ENCODE measurements at places on chromosomes 2 and 18.

DNA sequence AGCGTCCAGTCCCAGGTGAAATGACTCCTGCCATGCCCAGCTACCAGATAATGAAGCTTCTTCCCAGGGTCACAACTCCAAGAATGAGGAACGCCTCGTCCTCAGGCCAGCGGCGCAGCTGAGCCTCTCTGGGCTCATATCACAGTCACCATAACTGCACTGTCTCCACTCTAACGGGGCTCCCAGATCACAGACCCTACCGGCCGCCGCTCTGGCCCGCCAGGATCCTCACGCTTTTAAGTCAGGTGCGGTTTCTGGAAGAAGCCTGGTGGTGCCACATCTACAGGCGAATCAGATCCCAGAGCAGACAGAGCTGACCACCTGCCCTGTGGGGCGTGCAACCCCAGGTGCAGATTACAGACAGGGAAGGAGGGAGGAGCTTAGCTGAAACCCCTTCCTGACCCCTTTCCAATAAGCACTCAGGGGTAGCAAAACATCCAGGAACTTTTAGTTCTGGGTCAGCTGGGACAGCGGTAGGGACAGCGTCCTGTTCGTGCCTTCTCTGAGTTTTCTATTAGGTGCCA is 3.7 kb upstream of the ACKR3 start:
- DNase-seq, result no peak

DNA sequence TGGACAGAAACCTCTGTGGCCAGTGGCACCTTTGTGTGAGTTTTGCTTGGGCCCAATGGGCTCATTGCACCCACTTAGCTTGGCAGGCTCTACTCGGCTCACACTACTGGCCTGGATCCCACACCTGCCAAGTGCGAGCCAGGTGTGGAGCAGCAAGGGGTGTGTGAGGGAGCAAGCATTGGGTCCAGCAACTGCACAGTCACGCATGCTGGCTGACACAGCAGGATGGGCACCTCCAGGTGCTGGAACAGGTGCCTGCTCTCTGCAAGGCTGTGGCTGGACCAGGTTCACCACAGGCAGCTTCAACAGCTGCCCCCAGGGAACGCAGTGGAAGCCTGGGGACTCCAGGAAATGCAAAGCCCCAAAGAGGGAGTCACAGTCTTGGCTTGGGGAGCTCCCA is 94.2 kb downstream of the DOK6 start:
- no peak for DNase-seq

- no peak for DNase-seq
Measured at GRCh38 chr2:170227507-170227947, 49.6 kb downstream of the MYO3B start.

DNA sequence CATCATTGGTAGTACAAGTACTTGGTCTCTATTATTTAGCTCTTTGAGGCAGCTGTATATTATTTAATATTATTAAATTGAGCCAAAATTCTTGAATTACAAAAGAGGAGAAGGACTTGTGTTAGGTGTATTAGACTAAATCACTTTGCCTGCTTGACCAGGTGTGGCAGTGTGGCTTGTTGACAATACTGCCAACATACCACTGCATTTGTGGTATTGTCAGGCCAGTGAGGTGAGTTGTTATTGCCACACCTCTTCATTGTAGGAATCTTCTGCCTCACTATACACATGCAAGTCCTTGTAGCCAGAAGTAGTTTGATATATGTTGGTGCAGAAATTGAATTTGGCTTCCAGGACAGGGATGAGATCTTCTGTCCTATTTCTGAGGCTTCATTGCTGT is 40.5 kb downstream of the CYP20A1 start:
- no peak for DNase-seq

GRCh38 chr2:230525682-230526081 is 109.7 kb downstream of the SP100 start:
- DNase-seq, result no peak

GRCh38 chr18:28152754-28153153 is 24.2 kb downstream of the CDH2 start:
- DNase-seq, result no peak

GRCh38 chr2:10359731-10360329 is 57.1 kb downstream of the HPCAL1 start:
- DNase-seq, result no peak

DNA sequence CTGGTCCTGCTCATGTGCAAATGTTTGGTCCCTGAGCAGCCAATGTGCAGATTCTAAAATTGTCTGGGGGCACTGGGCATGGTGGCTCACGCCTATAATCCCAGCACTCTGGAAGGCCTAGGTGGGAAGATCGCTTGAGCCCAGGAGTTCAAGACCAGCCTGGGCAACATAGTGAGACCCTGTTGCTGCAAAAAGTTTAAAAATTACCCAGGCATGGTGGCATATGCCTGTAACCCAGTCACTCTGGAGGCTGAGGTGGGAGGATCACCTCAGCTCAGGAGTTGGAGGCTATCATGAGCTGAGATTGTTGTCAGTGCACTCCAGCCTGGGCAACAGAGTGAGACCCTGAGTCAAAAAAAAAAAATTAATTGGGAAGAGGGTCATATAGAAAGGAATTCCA is 5.1 kb downstream of the LIPG start:
- no peak for DNase-seq

GRCh38 chr2:223856021-223856420 is 18.6 kb upstream of the AP1S3 start:
- DNase-seq, result no peak

GRCh38 chr18:62578980-62579511 is 56.2 kb downstream of the ZCCHC2 start:
- DNase-seq, result no peak

GRCh38 chr2:10091182-10091888 is 11.1 kb upstream of the CYS1 start:
- no peak for DNase-seq

DNA sequence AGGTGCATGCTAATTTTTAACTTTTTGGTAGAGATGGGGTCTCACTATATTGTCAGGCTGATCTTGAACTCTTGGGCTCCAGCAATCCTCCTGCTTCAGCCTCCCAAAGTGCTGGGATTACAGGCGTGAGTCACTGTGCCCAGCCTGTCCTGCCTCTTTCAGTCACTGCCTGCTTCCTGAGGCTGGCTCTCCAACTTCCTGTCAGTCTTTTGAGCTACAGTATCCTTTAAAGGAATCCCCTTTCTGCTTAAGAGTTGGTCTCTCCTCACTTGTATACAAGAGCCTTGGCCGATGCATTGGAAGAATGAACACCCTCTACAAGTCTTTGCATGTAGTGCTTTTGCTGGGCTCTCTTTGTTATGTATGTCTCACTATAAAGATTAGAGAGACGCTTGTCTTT is 88.4 kb upstream of the SMAD2 start:
- DNase-seq, result no peak

DNA sequence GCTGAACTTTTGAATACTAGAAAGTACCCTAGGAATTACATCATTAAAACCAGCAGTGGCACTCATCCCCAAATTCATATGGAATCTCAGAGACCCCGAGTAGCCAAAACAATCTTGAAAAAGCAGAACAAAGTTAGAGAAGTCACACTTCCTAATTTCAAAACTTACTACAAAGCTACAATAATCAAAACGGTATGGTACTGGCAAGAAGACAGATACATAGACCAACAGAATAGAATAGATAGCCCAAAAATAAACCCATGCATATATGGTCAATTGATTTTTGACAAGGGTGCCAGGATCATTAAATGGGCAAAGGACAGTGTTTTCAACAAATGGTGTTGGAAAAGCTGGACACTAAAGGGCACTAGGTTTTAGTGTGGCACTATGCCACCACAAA is 176.0 kb upstream of the NDUFV2 start:
- no peak for DNase-seq

DNA sequence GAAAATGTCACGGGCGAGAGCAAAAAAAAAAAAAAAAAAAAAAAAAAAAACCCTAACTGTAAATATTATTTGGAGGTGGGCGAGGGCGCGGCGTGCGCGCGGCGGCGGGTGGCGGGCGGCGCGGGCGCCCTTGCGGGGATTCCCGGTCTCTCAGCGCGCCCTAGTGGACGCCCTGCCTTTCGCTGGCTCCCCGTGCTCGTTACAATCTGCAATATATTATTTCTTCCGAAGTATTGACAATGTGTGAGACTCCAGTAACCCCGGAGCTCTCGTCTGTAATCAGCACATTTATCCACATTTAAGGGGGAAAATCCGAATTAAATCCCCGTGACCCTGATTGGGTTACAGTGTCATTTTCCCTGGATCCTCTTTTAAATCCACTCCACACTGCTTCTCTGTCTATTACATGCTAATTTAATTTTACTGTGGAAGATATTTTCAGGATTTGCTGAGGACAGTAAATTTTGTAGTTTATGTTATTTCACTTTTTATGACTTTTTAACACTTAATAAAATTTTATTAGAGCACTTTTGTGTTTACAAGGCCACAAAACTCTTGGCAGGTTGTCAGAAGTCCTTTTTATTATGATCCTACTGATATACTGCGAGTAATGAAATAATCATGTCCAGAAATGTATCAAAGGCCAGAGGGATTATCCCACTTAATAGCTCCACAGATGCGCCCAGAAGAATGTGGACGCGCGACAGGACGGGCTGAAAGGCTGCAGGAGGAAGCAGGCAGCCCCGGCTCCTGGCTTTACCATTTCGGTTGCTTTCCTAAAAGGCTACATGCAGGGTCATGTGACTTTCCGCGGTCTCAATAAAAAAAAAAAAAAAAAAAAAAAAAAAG is 369.1 kb downstream of the MTX2 start:
- peak; percentile 81 for DNase-seq

DNA sequence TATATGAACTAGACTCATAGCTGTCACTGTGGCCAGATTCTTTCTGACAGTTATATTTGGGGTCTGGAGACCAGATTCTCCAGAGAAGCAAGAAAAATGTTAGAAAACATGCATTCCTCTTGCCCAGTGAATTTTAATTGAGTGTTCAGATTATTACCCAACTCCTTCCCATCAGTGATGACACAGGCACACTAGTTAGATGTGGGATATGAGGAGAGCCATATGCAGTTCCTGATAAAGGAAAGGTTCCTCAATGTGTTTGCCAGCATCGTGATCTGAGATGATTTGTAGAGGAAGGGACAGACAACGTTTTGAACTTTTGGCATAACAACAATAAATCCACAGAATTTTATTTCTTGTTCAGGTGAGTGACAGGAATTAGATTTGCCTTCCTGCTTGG is 308.6 kb downstream of the PIEZO2 start:
- DNase-seq, result no peak

- no peak for DNase-seq
Measured at GRCh38 chr2:232659359-232659758, 26.0 kb downstream of the EFHD1 start.

GRCh38 chr2:234881413-234882241 is 70.2 kb upstream of the SH3BP4 start:
- DNase-seq, result peak; percentile 77

DNA sequence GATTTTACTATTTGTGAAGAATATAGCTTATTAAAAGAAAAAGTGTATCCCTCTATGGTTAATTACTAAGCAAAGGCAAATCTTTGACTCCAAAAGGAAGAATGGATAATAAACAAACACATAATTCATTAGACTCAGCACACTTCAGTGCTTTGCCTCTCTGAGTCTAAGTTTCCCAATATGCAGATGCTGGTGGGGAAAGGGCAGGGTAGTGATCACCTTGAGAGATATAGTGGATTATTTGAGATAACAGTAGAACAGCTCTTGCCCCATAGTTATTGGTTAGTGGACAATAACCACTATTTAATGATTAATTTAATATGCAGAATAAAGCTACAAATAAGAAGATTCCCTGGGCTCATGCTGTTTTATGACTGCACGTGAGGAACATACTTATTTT is 98.2 kb upstream of the SLC8A1 start:
- no peak for DNase-seq

GRCh38 chr2:210399440-210400041 is 77.0 kb downstream of the LANCL1 start:
- DNase-seq, result peak; percentile 45

- no peak for DNase-seq
Measured at GRCh38 chr2:5982193-5982902, 290.2 kb downstream of the SOX11 start.

DNA sequence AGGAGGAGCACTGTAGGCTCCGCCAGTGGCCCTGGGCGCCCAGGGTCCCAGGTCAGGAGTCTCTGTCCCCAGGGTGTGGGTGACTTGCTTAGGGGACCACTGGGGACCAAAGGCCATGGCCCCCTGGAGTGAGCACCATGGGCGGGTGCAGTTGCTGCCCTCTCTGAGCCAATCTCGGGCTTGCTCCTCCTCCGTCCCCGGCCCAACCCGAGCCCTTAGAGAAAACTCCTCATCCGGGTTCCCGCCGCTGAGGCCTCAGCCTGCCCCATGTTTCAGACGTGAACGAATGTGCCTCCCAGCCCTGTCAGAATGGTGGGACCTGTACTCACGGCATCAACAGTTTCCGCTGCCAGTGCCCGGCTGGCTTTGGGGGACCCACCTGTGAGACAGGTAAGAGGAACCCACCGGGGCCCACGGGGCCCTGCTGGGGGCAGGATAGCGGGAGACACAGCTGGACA is 38.6 kb downstream of the SNED1 start:
- DNase-seq, result no peak

DNA sequence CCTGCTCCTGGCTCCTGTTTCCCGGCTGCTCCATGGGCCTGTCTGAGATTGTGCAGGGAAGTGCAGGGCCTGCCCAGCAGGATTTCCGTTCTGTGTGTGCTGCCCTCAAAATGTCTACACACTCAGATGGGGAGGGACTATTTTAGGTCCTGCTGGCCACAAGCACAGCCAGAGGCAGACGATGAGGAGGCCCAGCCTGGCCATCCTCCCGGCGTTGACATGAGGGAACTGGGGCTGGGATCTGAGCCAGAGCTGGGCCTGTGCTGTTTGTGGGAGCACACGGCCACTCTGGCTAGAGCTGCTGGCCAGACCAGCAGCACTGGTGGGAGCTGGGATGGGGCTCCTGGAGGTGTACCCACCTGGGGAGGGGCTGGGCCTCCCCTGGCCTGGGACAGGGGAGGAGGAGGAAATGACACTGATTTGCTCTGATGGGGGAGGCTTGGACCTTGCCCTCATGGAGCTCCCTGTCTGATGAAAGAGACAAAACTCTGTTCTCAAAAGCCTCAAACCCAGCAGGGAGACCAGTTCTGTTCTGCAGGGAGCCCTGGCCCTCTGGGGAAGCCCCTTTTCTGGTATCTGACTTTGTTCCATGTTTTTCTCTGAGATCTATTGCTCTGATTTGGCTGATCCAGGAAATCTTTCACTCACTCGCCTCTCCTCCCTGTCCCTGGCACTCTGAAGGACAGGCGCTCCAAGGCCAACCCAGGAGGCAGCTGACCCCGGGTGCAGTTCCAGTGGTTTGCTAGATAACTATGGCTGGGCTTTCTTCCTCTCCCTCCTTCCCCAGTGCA is 161.8 kb downstream of the DYSF start:
- DNase-seq, result no peak

- no peak for DNase-seq
Measured at GRCh38 chr18:7637269-7637668, 70.2 kb downstream of the PTPRM start.
